ENCODE measurements at places on chromosomes 7 and 10.
A peak's percentile ranks its signal among the peaks of the same experiment; 100 is the strongest.

- DNase-seq = no peak
These were observed 405 bp upstream of the ENTPD1 start for GRCh38 chr10:95755511-95756004.

DNA sequence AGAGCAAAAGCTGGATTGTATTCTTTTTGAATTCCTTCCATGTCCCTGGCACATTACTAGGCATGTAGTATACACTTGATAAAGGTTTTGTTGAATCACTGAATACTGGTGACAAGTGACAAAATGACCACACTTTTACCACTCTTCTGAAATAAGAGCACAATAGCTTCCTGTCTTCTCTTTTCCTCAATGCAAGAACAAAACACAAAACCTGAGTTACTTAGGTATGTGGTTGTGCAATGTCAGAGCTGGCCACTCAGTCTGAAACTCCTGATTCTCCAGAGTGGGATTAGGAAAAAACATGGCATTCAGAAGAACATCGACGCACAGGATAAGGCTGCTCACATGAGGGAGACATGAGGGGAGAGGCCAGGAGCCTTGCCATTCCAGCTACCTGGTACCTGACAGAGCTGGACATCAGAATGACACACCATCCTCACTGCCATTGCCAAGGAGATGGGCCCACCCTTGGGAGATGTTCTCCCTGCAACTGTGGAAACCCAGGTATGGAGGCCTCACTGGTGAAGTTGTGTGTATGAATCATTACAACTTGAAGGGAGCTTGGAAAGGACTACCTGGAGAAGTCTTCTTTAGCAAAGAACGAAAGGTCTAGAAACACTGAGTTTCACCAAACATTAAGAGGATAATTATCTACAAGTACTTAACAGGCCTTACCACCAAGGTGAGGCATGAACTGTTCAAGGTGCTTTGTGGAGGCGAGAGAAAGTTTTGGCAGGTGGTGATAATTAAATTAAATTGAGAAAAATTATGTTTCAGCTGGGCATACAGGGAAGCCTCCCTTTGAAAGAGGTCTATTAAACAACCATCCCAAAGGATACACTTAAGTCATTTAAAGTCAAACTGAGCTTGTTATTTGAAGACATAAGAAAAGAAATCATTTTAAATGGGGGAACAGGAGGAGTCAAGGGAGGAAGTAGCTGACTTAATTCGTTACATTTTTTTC, 246.5 kb upstream of the AOAH start:
- DNase-seq = no peak

DNA sequence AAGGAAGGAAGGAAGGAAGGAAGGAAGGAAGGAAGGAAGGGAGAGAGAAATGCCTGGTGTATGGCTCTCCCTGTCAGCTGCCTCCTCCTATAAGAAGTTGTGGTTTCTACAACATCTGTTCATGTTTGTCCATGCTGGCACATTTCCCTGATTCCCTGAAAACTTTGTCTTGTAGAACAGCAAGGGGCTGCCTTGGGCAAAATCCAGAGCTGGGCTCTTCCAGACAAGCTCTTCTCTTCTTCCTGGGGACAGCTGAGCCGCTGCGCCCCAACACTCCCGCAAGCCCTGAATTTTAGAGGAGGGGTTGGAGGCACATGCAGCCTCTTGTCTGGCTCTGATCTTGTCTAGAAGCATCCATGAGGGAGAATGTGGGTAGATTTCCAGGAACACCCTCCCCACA, 282.0 kb upstream of the ADARB2 start:
- DNase-seq = no peak

- no peak for DNase-seq
These were observed 18.6 kb downstream of the NRP1 start for GRCh38 chr10:33315891-33316290.

DNA sequence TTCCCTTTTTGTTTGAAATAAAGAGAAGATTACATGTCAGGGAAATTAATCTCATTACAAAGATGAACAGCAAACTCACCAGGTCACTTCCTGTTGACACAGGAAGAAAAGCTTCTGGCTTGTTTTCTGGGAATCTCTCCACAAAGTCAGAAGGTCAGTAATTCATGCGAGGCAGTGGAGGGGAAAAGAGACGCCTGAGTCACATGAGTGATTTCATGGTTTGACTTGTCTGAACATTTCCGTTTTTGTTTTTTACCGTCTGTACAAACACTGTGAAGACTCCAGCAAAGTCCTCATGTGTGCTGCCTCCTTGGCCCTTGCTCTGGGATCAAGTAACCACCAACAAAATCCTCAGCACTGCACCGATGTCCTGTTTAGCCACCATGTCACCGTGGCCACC, 2.5 kb upstream of the HABP2 start:
- peak; percentile 16 for DNase-seq

DNA sequence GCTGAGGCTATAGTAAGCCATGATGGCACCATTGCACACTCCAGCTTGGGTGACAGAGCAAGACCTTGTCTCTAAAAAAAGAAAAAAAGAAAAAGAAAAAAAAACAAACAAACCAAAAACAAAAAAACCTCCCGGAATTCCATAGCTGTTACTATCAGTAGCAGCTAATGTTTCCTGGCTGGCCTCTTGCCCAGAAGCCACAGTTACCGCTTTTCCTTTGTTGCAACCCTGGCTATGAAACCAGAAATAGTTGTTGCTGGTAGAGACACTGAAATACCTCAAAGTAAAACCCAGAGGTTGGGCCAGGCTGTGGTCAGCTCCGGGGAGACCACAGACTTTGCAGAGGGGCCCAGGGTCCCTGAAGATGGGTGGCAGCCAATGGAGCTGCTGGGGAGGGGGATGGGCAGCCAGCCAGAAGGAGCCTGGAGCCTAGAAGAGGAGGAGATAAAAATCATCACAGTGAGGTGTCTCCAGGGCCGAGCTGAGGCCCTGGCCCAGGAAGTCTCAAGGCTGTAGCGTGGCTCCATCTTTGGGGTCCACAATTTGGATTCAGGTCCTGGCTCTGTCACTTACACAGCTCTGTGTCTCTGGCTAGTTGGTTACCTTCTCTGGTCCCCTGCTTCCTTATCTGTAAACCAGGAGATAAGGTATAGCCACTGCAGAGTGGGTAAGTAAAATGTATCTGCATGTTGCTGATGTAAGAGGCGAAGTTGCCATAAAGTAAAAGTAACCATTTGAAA, 3.4 kb upstream of the CHST12 start:
- DNase-seq = peak; percentile 77

GRCh38 chr10:30591249-30591670, 38.3 kb downstream of the LYZL2 start:
- DNase-seq = peak; percentile 24
